ENCODE measurements at places on chromosomes 12 and 14.

GRCh38 chr12:106273491-106273890, 25.7 kb upstream of the CKAP4 start:
- no peak for DNase-seq

DNA sequence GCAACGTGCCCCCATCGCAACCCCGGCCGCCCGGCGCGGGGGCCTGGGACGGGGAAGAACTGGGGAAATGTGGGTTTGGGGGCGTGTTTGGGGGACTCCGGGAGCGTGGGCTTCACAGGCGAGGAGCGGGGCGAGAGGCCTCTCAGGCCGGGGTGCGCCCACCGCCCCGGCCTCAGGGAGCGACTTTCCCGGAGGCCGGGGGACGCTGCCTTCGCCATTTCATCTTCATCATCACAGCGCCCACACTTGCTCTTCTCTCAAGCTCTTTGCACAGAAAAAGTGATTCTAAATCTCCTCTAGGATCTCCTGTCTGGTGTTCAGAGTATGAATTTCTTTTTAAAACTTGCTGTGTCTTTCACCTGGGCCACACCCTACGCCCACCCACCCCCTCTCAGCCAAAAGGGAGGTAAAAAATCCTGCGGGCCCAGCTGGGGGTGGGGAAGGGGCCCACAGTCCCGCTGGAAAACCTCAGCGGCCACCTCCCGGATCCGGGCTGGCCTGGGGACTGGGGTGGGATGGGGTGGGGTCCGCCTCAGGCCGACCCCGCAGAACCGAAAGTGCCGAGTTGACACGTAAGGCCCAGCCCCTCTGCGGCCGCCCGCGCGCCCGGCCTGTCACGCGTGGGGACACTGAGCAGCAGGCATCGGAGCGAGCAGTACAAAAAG, 7.4 kb downstream of the CDKN1B start:
- DNase-seq: no peak

GRCh38 chr12:102535306-102535705, 54.9 kb upstream of the IGF1 start:
- no peak for DNase-seq

GRCh38 chr14:34072921-34073320, 122.0 kb upstream of the EGLN3 start:
- DNase-seq: no peak

- no peak for DNase-seq
Observed at GRCh38 chr12:67517181-67517887, 131.2 kb upstream of the DYRK2 start.

DNA sequence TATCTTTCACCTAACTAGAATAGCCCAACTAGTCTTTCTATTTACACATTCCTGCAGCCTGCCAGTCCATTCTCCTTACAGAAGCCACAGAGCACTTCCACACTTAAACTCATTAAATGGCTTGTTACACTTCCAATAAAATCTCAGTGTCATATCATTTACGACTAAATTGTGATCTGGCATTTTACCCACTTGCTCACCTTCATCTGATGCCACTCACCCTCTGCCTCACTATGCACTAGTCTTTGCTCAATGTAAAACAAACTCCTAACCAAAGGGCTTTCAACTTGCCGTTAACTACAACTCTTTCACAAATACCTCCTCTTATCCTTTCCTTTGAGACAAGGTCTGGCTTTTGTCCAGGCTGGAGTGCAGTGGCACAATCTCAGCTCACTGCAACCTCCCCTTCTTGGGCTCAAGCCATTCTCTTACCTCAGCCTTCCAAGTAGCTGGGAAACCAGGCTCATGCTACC, 24.1 kb downstream of the YAF2 start:
- no peak for DNase-seq

DNA sequence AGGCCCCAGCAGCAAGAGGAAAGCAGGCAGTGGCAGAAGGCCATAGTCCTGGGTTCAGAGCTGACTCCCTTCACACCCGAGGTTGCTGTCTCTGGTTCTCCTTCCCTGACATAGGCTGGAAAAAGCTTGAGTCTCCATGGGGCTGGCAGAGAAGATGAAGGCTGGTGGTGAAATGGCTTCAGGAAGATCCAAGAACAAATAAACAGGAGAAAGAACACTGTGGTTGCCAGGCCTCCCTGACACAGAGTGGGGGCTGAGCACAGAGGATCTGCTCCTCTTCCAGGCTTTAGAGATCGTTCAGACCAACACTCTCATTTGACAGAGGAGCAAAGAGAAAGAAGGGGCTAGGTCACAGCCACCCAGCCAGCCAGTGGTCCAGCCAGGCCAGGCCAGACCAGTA, 14.3 kb downstream of the HDAC7 start:
- no peak for DNase-seq

- DNase-seq: no peak
Observed at GRCh38 chr12:54497883-54498282, 331 bp downstream of the NCKAP1L start.

- DNase-seq: no peak
Observed at GRCh38 chr12:109153821-109154441, 37.5 kb downstream of the ACACB start.

GRCh38 chr12:95413576-95413975, 60.4 kb upstream of the METAP2 start:
- no peak for DNase-seq

DNA sequence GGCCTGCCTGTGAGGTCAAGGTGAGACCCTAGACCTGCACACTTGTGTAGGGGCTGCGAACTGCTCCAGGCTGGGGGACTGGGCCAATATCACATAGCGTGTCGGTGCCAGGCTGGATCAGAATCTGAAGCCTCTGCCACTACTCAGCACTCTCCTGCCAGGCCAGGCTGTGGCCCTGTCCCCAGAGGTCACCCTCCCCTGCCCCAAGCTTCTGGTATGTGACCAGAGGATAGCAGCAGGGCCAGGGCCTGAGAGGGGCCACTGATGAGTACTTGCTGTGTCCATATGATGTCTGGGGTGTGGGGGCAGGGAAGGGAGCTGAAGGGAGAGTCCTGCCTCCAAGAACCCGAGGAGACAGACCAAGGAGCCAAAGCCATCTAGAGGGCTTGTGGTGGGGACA, 17.8 kb downstream of the ARL6IP4 start:
- DNase-seq: no peak

DNA sequence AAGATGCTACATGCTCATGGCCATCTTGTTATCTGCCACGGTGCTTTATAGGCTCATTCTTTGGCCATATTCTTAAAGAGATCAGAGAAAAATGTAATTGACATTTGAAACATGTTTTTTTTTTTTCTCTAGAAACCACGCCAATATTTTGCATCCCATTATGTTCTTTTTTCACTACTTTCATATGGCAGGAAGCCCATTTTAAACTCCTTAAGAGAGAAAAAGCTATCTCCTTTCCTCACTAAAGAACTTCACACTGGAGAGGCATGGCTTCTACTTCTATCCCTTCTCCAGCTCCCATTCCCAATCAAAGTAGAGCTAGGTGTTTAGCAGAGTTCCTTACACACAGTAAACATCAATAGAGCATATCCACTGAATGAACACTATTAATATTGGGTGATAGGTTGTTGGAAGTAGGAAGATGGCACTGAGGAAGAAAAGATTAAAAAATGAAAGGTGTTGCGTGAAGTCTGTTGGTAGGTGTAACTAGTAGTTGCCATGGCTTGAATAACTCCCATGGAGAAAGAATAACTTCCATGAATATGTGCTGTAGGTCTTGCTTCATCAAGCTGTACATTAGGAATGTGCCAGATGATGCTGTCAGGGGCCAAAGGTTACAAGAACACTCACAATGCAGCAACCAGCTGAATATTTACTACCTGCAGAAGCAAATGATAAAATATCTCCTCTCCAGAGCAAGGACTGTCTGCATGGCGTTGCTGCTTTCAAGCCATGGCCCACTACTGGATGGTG, 178.8 kb downstream of the STXBP6 start:
- DNase-seq: no peak

GRCh38 chr12:92452763-92453162, 250.0 kb upstream of the PLEKHG7 start:
- no peak for DNase-seq

DNA sequence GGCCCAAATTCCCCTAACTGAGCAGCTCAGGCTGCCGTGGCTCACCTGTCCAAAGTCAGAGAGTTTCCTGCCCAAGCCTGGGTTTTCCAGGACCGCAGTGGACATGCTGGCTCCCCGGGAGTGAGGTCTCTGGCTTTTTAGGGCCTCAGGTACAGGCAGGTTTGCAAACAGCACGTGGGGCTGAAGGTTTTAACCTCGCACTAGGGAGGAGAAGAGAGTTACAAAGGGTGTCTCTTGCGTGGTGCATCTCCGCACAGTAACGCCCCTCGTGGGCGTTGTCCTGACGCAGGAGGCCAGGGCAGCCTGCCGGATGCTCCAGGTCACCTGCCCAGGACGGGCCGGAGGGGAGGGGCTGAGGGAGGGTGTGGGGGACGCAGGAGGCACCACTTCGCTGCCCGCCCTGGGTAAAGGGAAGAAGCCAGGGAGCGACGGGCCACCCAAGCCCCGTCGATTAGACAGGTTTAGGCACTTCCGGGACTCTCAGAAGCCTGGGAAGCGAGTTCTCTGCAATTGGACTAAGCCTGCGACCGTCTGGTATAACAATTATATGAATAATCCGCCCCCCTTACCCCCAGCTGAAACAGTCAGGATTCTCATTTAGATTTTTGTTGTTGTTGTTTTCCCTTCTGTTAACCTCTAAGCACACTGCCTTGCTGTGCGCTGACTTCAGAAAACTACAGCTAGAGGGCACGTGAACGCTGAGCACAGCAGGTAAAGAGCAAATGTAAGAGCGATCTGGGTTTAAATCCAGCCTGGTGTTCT, at the start of gene PAH:
Gene PAH, minus strand, starts transcription at position 219 of the 762 bp plus-strand sequence. Its CDS starts 114 bp downstream, at position 105.
- DNase-seq: no peak

DNA sequence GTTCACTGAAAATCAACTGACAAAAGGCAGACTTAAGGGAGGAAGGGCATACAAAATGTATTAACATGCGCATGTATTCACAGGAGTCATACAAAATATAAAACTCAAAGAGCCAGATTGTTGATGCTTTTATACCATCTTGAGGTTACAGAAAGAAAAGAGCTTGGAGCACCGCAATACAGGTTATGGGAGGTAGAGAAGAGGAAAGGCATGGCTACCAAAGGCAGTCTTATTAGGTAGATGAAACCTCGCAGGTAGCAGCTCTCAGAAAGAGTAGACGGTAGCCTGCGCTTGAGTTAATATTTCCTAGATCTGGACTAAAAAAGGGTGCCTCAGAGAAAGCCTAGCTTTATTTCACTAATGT, 69.0 kb upstream of the DHRS4 start:
- DNase-seq: no peak

GRCh38 chr12:120649442-120650232, 9.2 kb downstream of the CABP1 start:
- DNase-seq: no peak

DNA sequence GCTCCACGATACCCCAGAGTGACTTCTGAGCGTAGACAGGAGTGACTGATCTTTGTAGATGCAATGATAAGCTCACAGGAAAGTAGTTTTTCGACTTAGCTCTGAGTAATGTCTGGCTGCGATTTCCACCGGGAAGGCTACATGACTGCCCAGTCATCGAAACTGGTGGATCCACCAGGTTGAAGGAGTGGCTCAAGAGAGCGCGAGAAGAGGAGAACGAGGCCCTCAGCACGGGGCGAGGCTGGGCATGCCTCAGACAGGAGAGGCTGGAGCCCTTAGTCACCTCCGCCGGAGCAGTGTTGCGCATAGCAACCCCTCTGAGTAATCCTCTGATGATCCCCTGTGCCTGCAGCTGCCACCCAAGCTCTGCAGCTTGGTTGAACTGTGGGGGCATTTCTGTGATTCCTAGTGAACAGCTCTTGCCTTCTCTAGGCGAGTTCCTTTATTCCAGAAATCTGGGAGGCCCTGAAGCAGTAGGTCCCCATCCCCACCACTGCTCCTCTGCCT, 25.6 kb downstream of the ELK3 start:
- no peak for DNase-seq

DNA sequence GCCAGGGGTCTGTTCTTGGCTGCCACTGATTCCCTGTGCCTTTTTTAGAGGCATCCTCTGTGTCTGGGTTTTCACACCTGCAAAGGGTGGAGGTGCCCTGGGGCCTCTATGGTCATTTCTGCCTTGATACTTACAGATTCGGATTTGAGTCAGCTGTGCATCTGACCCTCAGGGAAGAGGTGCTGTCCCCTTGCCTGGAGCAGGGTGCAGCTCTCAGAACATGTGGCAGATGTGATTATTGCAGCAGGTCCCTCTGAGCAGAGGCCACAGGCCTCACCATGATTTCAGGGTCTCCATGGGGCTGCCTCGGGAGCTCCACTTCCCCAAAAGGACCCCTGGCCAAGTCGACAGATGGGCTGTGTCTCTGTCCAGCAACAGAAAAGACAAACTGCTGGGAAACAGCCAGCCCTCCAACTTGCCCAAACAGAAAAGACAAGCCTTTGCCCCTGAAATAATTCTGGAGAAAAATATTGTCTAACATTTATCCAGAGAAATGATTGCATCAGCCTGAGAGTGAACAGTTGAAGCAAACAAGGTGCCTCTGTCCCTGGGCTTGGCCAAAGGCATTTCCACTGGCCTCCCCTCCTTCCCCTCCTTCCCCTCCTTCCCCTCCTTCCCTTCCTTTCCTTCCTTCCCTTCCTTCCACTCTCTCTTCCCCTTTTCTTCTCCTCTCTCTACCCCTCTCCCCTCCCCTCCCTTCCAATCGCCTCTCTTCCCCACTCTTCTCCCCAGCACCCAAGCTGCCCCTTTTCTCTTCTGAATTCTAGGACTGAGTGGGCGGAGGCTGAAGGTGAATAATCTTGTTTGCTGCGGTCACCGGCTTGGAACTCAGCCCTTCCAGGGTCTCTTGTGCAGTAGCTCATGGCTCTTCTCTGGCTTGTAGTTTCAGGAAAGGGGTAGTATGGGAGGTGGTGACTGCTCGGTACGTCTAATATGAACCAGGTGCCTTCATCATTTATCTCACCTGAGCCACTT, 676 bp downstream of the SERPINA3 start:
- DNase-seq: no peak

- DNase-seq: no peak
Observed at GRCh38 chr12:117166107-117166506, 24.2 kb downstream of the FBXO21 start.

DNA sequence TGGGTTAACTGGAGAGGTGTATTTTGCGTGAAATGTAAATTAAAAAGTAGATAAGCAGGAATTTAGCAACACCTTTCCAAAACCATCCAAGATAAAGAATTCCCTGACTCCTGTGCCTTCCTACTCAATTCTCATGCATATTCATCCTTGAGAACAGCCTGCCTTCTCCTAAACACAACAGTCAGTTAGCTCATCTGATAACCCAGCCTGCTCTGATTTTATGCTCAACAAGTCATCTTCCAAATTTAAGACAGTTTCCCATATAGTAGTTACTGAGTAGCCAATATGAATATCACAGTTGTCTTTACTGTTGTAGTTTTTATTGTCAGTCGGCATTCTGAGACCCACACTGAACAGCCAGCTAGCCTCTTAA, 27.1 kb downstream of the CPNE8 start:
- DNase-seq: no peak
